H7 (cell line): ENCODE measurements at places on chromosomes 7 and 10.
A peak's percentile ranks its signal among the peaks of the same experiment; 100 is the strongest.

- DNase-seq, result no peak
These were observed 12.2 kb upstream of the CHST15 start for GRCh38 chr10:124105594-124105993.

DNA sequence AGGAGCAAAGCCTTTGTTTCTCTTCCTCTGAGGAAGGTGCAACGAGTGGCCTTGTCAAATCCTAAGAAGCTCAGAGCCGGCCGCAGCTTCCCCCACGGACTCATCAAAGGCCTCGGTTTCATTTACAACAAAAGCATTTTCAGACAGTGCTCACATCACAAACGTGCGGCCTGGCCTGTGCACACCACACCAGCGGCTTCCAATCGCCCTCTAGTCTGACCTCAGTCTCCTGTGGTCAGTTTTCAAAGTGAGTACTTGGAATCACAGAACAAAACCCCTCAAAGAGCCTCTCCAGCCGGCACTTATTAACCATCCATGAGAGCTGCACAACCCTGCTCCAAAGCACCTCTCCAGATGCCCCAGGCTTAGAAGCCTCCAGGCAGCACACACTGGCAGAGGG, 3.3 kb downstream of the RADIL start:
- no peak for DNase-seq

DNA sequence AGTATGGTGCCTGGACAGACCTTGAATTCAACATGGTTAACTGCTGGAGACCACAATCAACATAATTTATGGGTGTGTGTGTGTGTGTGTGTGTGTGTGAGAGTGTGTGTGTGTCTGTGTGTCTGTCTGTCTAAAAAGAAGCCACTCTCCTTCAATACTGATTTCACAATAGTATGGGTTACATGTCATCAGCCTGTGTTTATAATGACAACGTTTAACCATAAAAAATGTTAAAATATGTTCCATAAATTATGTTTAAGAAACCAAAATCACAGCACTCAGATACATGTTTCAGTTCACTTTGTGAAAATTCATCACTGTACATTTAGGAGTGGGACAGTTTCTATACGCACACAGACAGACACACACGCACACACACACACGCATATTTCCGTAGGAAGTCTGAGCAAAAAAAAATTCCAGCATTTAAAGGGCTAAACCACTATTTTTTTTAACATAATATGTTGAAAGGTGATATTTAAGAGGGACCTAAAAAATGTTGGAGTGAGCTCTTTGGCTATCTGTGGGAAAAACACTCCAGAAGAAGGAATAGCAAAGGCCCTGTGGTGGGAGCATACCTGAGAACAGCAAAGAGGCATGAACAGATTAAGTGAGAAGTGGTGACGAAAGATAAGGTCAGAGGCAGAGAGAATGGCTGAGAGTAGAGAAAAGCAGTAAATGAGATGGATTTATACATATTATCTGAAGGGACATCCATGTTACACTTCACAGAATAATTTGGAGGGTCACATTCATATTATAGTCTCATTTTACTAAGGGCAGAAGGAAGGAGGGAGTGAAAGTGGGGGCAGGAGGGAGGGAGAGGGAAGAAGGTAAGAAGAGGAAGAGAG, 10.9 kb downstream of the PDZD8 start:
- no peak for DNase-seq

DNA sequence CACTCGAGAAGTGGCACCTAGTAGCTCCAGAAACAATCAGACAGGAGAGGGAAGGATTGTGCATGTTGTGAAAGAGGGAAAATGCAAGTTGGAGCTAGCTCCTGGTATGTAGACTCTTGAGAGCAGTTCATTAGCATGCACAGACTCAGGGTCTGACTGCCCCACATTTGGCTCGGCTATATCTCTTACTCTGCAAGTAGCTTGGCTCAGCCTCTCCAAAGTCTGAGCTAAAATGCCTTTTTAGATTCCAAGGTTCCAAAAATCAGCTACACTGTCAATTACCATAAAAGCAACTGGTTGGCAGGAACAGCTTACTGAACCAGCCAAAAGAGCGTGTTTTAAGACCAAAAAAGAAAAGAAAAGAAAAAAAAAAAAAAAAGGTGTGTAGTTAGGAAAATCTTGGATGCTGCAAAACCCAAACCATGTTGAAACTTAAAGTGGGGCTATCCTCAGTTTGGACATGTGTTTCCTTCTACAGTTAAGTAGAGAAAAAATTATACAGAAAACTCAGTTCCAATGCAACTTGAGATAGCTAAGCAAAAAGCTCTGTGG, 65.5 kb downstream of the MKX start:
- DNase-seq, result no peak

- no peak for DNase-seq
These were observed 34.4 kb downstream of the PFKFB3 start for GRCh38 chr10:6237199-6237530.

- peak; percentile 19 for DNase-seq
These were observed 38.6 kb upstream of the ZMIZ2 start for GRCh38 chr7:44709945-44710596.
